NCI-H510A treated with DMSO at 0.1 percent for 48 hours (cell line): ENCODE measurements at places on chromosomes 3 and 15.
A peak's percentile ranks its signal among the peaks of the same experiment; 100 is the strongest.

- no peak for DNase-seq
These were observed 210.8 kb downstream of the CHST2 start for GRCh38 chr3:143330296-143330868.

DNA sequence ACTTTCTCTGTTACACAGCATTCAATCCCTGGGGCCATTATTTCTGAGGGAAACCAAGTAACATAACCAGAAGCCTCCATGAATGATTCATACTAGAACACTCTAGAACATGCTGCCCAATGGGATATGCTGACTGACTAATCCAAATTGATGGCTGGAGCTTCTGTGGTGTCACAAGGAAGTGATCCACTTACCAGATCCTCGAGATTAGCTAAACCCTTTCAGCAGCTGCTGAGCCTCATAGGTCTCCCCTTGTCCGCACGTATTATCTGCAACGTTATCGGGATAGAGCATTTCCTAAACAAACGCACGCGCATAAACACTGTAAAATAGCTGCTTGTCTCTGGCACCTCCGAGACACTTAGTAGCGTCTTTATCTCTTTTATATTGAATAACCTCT, 61.2 kb upstream of the PROK2 start:
- no peak for DNase-seq

DNA sequence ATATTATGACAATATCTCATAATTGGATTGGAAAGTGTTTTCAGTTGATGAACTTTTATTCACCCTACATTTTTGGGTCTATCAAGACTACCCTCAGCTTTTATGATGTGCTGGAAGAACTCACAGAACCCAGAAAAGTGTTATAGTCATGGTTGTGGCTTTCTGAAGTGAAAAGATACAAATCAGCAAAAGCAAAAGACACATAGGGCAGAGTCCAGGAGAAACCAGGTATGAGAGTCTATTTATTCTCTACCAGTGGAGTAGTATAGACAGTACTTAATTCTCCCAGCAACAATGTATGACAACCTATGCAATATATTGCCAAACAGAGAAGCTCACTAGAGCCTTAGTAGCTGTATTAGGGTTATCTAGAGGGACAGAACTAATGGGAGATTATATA, 280.4 kb upstream of the TTC14 start:
- no peak for DNase-seq

DNA sequence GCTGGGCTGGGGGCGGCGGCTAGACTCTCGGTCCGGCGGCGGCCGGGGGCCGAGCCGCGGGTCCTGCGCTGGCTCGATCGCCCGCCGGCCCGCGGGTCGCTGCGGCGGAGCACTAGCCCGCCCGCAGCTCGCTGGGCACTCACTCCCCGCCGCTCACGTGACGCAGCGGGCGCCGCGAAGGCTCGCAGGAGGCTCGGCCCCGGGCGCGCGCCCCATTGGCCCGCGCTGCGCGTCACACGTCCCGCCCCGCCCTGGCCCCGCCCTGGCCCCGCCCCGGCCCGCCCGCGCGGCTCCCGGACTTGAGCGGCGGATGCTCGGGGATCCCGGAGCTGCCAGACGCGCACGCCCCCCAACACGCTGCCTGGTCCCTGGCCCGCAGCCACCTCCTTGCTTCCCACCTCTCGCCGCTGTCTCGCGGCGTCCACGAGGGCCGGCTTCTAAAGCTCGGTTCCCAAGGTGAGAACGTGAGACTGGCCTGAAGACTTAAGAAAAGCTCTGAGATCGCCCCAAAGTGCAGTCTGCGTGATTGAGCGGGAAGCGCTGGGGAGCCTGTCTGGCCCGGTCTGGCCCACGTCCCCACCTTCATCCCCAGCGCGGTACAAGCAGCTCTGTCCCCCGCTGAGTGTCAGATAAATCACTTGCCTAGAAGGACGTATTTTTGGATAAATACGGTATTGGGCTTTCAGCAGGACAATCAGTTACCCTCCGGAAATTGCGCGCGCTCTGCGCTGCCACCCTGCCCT, at the start of gene KLF15:
TSS of gene KLF15 (minus strand) at position 114 of the 743 bp plus-strand sequence. CDS start 4,486 bp downstream, outside the sequence.
- DNase-seq = peak; percentile 67

DNA sequence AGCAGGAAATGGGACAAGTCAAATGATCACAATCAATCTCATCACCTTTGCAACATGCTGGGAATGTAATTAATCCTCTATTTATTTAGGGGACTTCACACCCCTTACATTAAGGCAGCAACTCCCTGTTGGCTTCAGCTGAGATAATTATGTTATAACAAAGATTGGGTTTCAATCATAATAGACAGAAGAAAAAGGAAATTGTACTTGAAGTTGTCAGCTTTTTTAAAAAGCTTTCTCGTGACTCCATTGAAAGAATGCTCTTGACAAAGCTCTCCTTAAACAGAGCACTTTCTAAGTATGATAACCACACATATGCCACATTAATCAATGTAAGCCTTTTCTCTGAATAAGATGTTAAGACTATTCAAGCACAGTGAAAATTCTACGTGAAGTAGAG, 65.7 kb downstream of the SHQ1 start:
- DNase-seq = peak; percentile 27
